H9 (cell line): ENCODE measurements at places on chromosomes 6 and 20.

DNA sequence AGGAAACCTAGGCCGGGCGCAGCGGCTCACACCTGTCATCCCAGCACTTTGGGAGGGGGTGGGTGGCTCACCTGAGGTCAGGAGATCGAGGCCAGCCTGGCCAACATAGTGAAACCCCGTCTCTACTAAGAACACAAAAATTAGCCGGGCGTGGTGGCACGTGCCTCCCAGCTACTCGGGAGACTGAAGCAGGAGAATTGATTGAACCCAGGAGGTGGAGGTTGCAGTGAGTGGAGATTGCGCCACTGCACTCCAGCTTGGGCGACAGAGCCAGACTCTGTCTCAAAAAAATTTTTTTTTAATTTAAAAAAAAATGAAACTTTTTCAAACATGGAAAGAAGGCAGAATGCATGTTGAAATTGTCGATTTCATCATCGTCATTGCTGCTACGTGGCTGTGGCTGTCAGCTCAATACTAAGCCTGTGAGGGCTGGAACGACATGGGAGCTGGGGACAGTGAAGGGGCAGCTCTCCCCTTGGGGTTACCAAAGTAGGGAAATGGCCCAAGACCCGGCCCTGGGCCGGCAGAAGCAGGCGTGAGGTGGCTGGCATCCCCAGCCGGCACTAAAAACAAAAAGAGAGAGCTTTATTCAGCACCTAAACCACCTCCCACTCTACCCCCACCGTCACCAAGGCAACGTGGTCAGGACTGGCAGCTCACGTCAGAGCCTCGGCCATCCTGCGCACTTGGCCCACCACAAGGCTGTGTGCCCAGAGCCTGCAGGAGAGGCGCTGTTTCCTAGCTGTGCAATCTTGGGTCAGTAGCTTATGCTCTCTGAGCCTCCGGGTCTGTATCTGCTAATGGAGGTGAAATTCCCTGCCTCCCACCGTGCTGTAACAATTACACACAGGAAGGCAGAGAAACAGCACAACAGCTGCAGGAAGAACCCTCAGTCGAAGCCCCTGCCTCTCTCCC lies 30.8 kb downstream of the AGPAT4 start:
- DNase-seq = peak; percentile 87

- DNase-seq = no peak
These were observed 6.9 kb upstream of the VAPB start for GRCh38 chr20:58382096-58382495.

GRCh38 chr6:155165029-155165710 lies 98.6 kb upstream of the CLDN20 start:
- no peak for DNase-seq

- no peak for DNase-seq
These were observed 250.6 kb downstream of the FARS2 start for GRCh38 chr6:5511954-5512353.

DNA sequence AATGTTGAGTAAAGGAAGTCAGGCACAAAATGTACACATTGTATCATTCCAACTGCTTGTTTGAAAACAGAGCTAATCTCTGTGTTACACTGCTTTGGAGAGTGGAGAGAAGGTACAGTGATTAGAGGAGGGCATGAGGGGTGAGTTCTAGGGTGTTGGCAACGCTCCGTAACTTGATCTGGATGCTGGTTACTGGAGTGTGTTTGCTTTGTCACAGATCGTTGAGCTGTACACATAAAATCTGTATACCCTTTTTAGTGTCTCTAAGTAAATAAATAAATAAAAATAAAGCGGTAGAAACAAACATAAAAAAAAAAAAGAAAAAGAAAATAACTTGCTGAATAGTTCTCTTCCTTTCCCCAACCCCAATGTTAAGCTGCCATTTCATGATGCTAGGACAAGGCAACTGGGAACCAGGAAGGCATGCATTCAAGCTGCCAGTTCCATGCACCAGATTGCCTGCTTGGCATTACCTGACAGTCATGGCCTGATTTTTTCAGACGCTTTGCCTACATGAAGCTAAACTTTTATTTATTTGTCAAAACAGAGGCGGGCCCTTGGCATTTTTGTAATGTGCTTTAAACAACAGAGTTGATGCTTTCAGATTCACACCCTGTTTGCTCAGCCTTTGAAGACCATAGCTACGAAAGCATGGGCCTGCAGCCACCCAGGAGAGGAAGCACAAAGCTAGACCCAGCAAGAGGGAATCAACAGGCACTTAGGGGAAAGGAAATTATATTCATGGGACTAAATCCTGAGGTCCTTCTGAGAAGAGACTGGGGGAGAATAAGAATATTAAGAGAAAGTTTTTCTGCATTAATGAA lies 21.2 kb downstream of the TNFRSF21 start:
- DNase-seq = no peak

DNA sequence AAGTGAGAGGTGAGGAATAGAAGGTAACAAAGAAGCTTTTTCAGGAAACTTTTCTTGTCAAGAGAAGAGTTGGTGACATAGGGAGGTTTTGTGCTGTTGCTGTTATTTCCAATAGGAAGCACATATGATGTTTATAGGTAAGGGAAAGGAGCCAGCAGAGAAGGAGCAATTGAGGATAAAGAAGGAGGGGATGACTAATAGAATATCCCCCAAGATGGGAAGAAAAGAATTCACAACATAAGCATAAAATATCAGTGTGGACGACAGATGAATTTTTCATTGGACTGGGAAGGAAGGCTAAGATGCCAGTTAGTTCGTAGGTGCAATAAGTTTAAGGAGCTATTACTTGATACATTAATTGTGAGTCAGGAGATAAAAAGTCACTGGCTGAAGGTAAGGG lies 8.5 kb upstream of the BEND6 start:
- DNase-seq = no peak

- no peak for DNase-seq
These were observed 20.0 kb downstream of the BRPF3 start for GRCh38 chr6:36216559-36216958.

DNA sequence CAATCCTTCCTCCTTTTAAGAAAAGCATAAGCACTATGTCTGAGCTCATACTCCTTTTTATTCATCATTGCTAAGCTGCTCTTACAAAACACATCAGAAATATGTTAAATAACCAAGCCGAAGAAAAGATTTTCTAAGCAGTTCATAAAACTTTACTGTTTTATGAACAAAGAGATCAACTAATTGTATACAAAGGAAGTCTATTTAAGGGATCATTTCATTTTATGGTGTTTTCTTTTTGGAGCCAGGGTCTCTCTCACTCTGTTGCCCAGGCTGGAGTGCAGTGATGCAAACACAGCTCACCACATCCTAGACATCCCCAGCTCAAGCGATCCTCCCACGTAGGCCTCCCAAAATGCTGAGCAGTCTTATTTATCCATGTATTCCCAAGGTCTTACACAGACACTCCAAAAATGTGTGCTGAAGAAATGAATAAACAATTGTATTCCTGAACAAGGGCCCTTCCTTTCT lies 9.3 kb downstream of the NUDT3 start:
- DNase-seq = no peak

DNA sequence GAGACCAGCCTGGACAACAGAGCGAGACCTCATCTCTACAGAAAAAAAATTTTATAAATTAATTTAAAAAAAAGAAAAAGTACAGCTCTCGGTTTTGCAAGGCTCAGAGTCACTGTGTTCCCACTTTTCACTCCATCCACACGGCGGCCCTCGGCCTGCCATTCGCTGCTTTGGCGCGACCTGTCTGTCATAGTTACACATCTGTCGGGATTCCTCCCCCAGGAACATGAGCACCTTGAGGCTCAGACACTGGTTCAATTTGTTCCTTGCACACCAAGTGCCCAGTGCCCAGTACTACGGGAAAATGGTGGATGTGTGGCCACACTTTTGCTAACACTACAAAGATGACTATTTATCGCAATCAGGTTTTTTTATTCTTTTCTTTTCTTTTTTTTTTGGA lies 8.4 kb downstream of the CTSZ start:
- DNase-seq = no peak

DNA sequence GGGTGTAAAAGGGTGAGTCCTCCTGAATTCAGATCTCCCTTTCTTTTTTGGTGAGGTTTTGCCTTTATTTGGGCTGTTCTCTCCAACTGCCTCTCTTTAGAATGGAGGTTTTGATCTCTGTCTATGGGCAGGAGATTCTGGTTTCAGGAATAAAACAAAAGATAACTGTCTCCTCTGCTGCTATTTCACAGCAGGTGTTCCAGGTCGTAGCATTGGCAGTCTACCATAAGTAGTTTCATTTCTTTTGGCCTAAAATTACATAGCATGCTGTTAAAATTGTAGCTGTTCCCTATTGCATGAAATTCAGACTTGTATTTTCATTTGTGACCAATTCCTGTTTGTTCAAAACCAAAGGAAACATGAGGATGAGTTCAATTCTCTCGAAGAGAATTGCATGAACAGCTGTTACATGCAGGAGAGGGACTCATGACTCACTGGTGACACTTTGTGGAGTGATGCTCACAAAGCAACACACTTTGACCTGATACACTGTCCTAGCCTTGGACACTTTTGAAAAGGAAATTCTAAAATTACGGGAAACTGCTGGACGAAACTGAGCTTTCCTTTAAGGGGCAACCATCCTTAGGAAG lies 76.8 kb upstream of the SIRPG start:
- DNase-seq = no peak

DNA sequence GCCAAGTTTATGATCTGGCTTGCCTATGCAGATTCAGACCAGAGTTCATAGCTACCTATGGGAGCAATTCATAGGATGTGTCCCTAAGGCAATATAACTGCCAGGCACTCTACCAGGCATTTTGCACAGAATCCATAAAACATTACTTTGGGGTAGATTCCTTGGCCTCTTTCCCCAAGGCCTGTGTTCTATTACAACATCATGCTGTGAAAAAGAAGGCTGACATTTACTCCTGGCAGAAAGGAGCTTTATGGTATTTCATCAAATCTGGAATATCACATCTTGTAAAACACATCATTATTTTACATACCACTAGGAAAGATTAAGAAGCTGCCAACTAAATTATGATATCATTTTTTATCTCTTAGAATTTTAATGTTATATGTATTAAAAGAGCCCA lies 287.0 kb upstream of the MARCKS start:
- no peak for DNase-seq

- no peak for DNase-seq
These were observed 66.3 kb downstream of the YTHDF1 start for GRCh38 chr20:63149531-63150192.

DNA sequence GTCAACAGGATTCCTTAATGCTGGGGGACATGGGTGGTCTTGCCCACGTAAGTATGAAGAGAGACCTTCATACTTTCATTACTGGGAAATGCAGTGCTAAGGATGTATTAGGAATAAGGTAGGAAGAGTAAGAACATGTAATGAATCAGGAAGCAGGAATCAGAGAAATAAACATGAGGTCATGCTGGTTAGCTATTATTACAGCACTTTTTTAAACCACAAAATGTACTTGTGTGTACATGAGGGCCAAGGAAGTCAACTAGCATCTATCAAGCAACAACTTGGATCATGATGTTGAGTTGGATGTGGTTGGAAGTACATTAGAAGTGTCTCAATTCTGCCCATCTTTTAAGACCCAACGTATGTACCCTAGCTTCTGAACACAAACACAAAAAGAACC lies 63.5 kb upstream of the E2F3 start:
- DNase-seq = no peak

DNA sequence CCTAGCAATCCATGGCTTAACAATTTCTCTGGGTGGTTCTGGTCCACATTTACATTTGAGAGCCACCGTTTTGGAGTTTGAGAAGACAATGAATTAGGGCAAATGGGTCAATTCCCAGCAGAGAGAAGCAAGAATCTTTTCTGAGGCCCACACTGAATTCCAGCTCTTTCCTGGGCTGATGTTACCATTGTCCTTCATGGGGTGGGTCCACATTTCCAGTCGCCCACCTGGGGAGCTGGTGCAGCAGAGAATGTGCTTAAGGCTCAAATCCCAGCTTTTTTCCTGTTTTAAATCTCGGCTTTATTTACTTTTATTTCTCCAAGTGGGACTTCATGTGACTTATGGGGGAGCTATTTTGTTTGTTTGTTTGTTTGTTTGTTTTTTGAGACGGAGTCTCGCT lies 44.2 kb upstream of the TFAP2C start:
- DNase-seq = no peak

- no peak for DNase-seq
These were observed 13.3 kb downstream of the HLA-F start for GRCh38 chr6:29736563-29736962.

GRCh38 chr6:487956-488355 lies 96.4 kb downstream of the IRF4 start:
- no peak for DNase-seq

DNA sequence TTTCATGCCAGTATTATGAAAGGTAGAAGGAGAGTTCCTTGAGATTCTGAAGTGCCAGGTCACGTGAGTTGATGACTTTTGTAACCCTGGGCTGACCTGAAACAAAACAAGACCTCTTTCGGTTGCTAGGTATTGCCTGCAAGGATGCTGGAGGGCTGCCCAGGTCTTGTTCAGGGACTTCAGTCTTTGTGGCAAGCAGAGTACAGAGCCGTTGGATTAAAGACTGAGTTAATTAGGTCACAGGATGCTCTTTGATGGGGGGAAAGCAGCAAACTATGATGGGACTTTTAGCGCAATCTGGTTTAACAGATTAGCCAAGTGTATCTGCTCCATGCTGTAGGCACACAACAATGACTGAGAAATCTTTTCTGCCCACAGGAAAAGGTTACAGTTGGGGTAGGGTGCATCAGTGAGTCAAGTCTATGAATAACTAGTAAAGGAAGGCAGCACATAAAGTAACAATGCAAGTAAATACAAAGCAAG lies 12.8 kb upstream of the ELOVL5 start:
- DNase-seq = no peak

DNA sequence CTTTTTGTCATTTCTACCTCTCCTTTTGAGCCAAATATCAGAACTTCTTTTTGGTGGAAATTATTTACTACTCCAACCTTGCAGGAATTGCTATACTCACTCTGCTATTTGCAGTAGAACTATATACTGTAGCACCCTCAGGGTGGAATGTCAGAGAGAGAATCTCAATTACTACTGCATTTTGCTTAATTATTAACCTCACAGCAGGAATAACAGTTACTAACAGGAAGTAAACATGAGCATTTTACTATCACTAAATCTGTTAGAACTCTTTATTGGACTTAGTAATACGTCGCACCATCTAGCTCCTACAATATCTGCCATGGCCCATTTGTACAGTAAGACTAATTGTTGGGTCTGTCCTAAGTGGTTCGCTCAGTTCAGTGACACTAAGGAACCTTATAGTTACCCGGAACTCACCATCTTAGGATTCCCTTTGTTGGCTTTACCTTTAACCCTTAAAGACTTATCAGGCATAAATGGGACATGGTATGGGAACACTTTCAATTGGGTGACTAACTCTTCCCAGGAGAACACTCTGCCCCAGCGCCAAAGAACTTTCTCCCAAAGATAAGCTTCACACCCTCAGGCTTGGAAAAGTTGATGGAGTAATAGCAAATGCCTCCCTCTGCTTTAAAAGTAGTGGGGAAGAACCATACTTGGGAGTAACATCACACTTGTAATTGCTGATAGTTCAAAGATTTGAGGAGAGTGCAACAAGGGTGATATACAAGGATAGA lies 38.8 kb downstream of the PLN start:
- no peak for DNase-seq
